ENCODE measurements at places on chromosomes 6 and 20.
A peak's percentile ranks its signal among the peaks of the same experiment; 100 is the strongest.

DNA sequence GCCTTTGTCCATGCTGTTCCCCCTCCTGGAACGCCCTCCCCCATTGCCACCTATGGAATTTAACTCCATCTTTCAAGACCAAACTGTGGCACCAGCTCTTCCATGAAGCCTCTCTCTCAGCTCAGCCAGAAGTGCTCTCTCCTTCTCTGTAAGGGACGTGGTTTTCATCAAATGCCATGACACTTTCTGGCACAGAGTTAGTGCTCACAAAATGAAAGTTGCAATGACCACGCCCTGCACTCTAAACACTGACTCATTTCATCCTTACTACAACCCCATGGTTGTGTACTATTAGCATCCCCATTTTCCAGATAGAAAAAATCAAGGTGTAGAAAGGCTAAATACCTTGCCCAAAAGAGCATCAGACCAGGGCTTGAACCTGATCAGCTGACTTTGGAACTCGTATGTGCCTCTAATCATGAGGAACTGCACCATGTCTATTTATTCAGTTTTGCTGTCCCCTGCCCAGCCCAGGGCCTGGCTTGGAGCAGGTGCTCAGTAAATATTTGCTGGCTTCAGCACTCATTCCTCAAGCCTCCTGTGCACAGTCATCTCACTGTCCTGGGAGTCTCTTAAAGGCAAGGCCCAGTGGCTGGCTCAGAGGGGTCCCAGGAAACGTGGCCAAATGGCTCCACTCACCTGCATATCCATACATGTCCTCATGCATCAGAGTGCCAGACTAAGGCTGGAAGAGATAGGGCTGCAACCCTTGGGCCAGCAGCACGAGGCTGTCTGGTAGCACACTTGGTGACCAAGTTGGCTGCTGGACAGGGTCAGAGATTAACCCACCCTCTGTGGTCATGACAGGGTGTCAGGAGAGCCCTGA, 77.9 kb downstream of the MRPL14 start:
- no peak for DNase-seq

GRCh38 chr6:41422161-41422560, 86.8 kb downstream of the NCR2 start:
- no peak for DNase-seq

- DNase-seq = no peak
Measured at GRCh38 chr6:74249658-74250057, 553.7 kb downstream of the CD109 start.

DNA sequence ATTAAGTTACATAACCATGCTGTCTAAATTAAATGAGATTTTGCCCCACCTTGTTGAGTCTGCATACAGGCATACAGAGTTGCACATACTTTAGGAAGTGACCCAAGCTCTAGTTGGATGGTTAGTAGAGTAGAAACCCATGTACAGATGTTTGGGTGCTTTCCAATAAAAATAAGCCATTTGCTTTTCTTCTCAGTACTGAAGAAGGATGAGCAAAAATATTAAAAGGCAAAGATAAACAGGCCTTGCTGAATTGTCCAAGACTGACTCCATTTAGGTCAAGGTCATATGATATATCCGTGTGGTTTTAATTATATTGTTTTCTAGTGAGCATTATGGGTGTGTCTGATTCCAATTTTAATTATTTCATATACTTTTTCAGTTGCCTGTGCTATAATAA, 589.4 kb downstream of the RFPL4B start:
- DNase-seq = no peak

DNA sequence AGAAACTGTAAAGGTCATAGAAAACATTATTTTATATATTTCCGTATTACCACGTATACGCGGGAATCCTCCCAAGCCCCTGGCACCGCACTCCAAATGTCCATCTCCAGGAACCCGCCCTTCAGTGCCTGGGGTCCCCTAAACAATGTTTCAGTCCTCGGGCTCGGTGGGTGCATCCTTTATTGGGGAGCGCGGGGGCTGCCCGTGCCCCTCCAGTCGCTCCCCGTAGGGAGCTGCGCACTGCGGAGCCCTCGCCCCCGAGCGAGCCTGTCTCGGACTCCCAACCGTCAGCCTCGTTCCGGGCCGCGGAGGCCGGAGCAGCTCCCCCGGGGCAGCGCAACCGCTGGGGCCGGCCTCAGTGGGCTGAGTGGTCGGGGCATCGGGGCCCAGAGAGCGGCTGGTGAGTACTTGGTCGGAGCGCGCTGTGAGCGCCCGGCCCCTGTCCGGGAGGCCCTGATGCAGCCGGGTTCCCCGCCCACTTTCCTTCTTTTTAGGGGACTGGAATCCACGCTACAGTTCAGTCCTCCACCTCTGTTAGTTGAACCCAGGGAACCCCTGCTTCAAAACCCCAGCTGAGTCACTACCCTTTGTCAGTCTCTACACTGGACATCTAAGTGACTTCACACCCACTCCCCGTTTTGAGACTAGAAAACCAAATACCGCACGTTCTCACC, at the start of gene DNAH8:
Gene DNAH8 (plus strand): TSS at position 296 of the 674 bp plus-strand sequence. CDS start 7,499 bp downstream, outside the sequence.
- peak; percentile 36 for DNase-seq

DNA sequence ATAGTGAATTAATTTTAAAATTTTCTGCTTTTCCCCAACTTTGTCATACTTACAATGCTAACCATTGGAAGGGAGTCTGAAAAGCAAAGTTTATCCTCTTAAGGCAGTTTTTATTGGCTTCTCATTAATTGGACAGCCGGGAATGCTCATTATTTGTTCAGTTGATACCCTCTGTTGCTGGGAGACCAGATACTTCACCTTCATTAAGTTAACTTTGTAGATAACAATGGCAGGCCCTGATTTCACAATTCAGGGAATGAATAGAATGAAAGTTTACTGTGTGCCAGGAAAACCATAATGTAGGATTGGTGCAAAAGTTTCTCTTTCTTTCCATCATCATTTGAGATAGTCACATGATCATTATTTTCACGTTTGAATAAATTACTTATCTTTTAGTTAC, 49.0 kb downstream of the COL19A1 start:
- DNase-seq = no peak

- DNase-seq = no peak
Measured at GRCh38 chr6:89459501-89459900, 26.5 kb downstream of the ANKRD6 start.

GRCh38 chr20:20546402-20546801, 166.0 kb downstream of the RALGAPA2 start:
- DNase-seq = no peak

All from GM12891 (cell line).